ENCODE measurements at places on chromosomes 1 and 21. TPM values are rescaled to one million over a fixed set of nuclear protein-coding genes. Genes with fewer than 3 reads are reported as not detected.

FNDC5 gene
- 4.7 TPM for total RNA-seq

- peaks cover 7% of the 10 kb centered on the region for H3K4me1 ChIP-seq
- H3K36me3 ChIP-seq: no peaks in the 10 kb centered on the region
- H3K27me3 ChIP-seq: no peaks in the 10 kb centered on the region
- DNase-seq: no peak
- H3K4me3 ChIP-seq: no peak overlapping the region
- H3K27ac ChIP-seq: no peak overlapping the region
Measured at GRCh38 chr1:91540910-91541309, 40.3 kb downstream of the CDC7 start.

DNA sequence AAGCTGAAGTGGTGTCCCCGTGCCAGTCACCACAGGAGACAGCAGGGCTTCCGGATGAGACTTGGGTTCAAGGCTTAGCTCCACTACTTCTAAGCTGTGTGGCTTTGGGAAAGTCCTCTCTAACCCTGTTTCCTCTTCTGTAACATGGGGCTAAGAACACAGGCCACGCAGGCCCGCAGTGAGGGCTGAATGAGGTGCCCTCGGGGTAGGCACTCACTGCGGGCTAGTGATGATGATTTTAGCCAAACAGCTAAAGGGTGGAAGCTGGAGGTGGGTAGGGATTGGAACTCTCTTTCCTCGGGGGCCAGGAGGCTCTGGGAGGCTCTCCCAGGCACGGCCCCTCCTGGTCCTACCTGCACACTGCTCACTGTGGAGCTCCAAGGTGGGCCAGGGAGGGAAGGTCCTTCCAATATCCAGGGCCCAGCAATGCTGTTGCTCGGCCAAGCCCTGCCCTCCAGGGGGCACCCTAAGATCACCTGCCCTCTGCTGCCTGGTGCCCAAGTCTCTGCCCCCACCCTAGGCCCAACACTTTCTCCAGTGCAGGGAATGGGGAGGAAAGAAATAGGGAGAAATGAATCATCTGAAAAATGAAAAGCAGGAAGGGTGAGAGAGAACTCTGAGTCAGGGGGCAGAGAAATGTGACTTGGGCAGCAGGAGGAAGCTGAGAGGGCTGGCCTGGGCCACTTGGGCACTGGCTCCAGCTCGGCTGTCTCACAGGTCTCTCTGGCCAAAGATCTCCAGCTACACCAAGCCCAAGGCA lies 19.2 kb upstream of the EVA1B start:
- H3K4me3 ChIP-seq: no peak overlapping the region
- peak overlapping the region; percentile 30 for H3K27ac ChIP-seq

OR2T2 gene
- not detected for total RNA-seq

GCSAML gene
- not detected for total RNA-seq

GRCh38 chr1:41516168-41517061 lies 31.9 kb upstream of the EDN2 start:
- H3K27me3 ChIP-seq: no peaks in the 10 kb centered on the region
- H3K4me1 ChIP-seq: peaks cover 21% of the 10 kb centered on the region
- peak overlapping the region; percentile 39 for H3K4me3 ChIP-seq
- no peak for DNase-seq
- H3K36me3 ChIP-seq: no peaks in the 10 kb centered on the region

LIX1L gene
- total RNA-seq: 25.0 TPM

DNA sequence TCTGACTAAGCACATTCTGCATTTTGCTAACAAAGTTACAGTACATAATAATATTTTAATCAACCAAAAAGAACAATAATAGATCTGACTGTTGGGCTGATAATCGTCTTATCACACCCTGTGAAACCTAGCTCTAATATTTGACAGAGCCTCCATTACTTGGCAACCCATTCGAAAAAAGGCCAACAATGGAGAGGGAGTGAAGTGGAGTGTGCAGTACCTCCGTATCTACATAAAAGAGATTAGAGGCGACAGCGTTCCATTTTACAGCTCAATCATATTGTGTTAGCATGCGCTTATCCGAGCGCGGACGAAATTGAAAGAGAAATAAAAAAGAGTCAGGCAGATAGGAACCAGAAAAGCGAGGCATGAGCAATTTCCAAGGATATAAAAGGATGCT lies 137.3 kb upstream of the USH2A start:
- no peak for DNase-seq
- no peaks in the 10 kb centered on the region for H3K36me3 ChIP-seq
- no peaks in the 10 kb centered on the region for H3K4me1 ChIP-seq
- H3K4me3 ChIP-seq: no peak overlapping the region
- H3K27me3 ChIP-seq: no peaks in the 10 kb centered on the region
- H3K27ac ChIP-seq: no peak overlapping the region

GRCh38 chr1:111843177-111843576 lies 87.5 kb downstream of the DDX20 start:
- no peaks in the 10 kb centered on the region for H3K27me3 ChIP-seq
- H3K27ac ChIP-seq: no peak overlapping the region
- no peaks in the 10 kb centered on the region for H3K4me1 ChIP-seq
- DNase-seq: no peak
- H3K36me3 ChIP-seq: no peaks in the 10 kb centered on the region

MPZ gene
- total RNA-seq: 3.7 TPM

DNA sequence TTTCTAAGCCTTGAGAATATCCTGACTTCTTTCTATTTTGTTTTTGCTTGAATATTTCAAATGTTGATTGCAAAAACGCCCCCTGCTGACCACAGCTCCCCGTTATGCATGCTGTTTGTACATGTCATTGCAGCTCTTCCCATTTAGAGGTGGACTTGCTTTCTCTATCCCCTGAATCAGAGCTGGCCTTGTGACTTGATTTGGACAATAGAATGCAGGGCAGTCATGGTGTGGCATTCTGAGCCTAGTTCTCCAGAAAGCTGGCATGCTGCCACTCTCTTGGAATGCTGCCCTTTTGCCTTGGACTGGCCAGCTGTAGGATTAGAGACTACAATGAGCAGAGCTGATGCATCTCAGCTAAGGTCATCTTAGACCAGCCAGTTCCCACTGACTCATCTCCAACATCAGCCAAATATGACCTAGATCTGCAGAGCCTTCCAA lies 1561.5 kb downstream of the MRPL39 start:
- H3K27me3 ChIP-seq: no peaks in the 10 kb centered on the region
- no peak overlapping the region for H3K27ac ChIP-seq
- DNase-seq: peak; percentile 88
- H3K4me3 ChIP-seq: no peak overlapping the region
- H3K4me1 ChIP-seq: peaks cover 12% of the 10 kb centered on the region

DNA sequence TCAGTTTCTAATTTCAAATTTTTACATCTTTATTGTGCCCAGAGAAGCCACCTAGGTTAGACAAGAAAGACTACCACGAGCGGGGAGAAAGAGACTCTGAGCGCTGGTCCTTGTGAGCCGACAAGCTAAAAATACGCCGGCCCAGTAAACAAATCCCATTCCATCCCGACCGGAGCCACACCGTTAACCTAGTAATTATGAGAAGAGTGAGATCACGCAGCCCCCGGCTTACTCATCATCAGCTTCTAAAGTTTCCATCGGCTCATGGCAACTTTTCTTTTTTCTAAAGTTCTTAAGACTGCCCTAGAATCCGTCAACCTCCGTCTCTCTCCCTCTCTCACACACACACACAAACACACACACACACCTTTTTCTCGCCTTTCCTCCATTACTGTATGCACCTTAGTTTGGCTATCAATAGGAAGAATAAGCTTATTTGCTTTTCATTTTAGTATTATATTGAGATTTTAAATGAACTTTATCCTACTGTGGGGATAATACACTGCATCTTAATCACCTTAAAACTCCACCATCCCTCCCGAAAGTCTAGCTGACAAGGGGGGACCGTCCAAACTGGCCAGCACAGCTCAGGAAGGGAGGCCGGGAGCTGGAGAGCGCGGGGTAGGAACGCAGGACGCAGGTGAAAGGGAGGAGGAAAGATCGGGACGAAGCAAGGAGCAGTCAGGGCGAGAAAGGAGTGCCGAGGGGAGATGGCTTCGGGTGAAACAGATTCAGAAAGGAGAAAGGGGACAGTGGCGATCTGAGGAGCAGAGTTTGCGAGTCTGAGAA lies 728 bp downstream of the OTUD7B start:
- H3K27ac ChIP-seq: peak overlapping the region; percentile 98
- no peaks in the 10 kb centered on the region for H3K27me3 ChIP-seq
- no peaks in the 10 kb centered on the region for H3K36me3 ChIP-seq

CFAP141 gene
- not detected for total RNA-seq

DNA sequence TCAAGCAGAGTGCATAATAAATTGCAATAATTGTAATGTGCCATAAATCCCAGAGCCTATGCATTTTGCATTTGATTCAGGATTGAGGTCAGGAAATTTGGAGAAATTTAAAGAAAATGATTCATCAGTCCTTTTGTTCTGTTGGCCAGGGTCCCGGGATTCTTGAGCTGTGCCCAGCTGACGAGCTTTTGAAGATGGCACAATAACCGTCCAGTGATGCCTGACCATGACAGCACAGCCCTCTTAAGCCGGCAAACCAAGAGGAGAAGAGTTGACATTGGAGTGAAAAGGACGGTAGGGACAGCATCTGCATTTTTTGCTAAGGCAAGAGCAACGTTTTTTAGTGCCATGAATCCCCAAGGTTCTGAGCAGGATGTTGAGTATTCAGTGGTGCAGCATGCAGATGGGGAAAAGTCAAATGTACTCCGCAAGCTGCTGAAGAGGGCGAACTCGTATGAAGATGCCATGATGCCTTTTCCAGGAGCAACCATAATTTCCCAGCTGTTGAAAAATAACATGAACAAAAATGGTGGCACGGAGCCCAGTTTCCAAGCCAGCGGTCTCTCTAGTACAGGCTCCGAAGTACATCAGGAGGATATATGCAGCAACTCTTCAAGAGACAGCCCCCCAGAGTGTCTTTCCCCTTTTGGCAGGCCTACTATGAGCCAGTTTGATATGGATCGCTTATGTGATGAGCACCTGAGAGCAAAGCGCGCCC lies 8.7 kb downstream of the PROX1 start:
- no peak overlapping the region for H3K4me3 ChIP-seq
- no peaks in the 10 kb centered on the region for H3K36me3 ChIP-seq
- no peaks in the 10 kb centered on the region for H3K4me1 ChIP-seq
- DNase-seq: no peak

- no peak for DNase-seq
- no peaks in the 10 kb centered on the region for H3K27me3 ChIP-seq
- H3K36me3 ChIP-seq: no peaks in the 10 kb centered on the region
- H3K4me3 ChIP-seq: no peak overlapping the region
- H3K27ac ChIP-seq: peak overlapping the region; percentile 35
- peaks cover 37% of the 10 kb centered on the region for H3K4me1 ChIP-seq
Measured at GRCh38 chr1:59682396-59683080, 132.2 kb upstream of the HOOK1 start.

DNA sequence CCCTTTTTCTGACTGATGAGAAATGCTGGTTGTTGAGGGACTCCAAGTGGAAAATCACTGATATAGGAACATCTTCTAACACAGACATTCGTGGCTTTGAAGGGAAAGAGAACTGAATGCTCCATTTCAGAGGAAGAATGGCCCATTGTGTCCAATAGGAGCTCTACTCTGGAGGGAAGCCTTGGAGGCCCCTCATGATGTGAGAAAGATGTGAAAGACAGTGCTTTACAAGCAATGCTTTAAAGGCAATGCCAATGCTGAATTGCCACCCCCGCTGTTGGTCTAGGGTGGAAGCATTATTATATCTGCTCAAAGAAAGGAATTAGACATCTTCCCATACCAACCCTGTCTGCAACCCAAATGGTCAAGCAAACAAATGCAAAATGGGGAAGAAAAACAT lies 13.7 kb downstream of the NMNAT2 start:
- DNase-seq: no peak
- H3K27me3 ChIP-seq: no peaks in the 10 kb centered on the region

GRCh38 chr1:226324479-226324878 lies 15.5 kb upstream of the LIN9 start:
- H3K27me3 ChIP-seq: no peaks in the 10 kb centered on the region
- H3K27ac ChIP-seq: no peak overlapping the region
- no peak for DNase-seq
- H3K4me3 ChIP-seq: no peak overlapping the region
- no peaks in the 10 kb centered on the region for H3K36me3 ChIP-seq

MIXL1 gene
- not detected for total RNA-seq

DNA sequence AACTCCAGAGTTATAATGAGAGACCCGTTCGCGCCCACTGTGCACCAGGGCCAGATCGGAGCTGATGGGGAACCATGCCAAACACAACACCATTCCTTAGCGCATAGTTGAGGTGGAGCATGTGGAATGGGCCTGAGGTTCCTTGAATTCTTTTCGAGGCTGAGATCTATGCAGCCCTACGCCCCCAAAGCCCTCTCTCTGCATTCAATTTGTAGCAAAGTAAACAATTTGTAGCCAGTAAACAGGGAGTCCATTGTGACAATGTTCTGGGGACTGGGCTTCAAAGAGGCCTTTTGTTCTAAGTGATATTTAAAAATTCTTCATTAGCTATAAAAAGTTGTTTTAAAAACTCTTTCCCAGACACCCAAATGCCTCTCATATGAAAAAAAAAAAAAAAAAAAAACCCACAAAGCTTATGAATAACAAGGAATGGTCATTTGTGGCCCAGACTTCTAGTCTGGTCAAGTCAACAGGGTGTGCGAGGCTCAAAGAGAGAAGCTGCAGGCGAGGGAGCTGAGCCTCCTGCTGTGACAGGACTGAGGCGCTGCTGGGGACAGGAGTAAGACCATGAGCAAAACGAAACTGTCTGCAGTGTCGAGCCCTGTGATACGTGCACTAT lies 30.6 kb upstream of the KCNE2 start:
- no peaks in the 10 kb centered on the region for H3K36me3 ChIP-seq
- no peaks in the 10 kb centered on the region for H3K27me3 ChIP-seq
- H3K27ac ChIP-seq: no peak overlapping the region
- H3K4me1 ChIP-seq: no peaks in the 10 kb centered on the region
- no peak overlapping the region for H3K4me3 ChIP-seq

CALML6 gene
- 0.49 TPM for total RNA-seq

DNA sequence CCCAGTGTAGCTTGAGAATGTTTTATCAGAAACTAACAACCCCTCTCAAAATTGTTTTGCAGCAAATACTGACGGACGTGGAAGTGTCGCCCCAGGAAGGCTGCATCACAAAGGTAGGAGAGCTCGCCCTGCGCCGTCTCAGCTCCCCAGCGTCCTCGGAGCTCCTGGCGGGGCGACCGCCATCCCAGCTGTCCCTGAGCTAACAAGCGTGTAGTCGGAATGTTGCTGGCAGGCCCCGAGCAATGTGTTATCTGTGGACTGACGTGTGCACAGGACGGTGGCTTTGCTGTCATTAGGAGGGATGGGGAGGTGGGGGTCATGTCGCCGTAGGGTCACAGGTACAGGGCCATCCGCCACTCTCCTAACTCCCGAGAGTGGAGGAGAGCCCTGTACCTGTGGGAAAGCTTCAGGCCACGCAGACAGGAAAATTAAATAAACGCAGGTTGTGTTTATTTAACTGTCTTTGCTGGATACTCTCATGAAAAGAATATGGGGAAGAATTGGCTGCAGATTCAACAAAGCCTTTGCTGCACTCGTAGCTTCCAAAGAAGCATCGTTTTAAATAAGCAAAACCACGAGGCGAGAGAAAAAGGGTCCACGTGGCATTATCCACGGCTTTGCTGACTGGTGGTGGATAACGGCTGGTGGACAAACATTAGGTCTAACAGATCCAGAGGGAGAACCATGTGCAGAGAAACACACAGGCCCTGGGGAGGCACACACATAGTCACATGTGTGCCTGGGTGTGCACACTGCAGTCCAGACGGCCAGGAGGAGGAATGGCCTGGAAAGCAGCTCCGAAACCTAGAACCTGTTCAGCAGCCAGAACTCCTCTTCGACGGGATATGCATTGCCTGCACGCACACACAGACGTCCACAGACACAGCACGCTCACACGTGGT lies 175.3 kb downstream of the PRDM16 start:
- no peak for DNase-seq
- H3K36me3 ChIP-seq: no peaks in the 10 kb centered on the region
- no peak overlapping the region for H3K27ac ChIP-seq
- H3K4me3 ChIP-seq: no peak overlapping the region
- no peaks in the 10 kb centered on the region for H3K27me3 ChIP-seq

- no peak overlapping the region for H3K4me3 ChIP-seq
- H3K27me3 ChIP-seq: no peaks in the 10 kb centered on the region
- no peak overlapping the region for H3K27ac ChIP-seq
- DNase-seq: no peak
Measured at GRCh38 chr1:10539411-10540043, 64.8 kb downstream of the PEX14 start.

Measured in vagina (tissue), 2 donors.